ENCODE measurements at places on chromosomes 2 and 18. TPM values are rescaled to one million over a fixed set of nuclear protein-coding genes. Genes with fewer than 3 reads are reported as not detected.

The PIEZO2 gene
- 1.4 TPM for polyA plus RNA-seq

GRCh38 chr2:236685361-236685760 is 115.7 kb downstream of the ACKR3 start:
- DNase-seq = no peak

DNA sequence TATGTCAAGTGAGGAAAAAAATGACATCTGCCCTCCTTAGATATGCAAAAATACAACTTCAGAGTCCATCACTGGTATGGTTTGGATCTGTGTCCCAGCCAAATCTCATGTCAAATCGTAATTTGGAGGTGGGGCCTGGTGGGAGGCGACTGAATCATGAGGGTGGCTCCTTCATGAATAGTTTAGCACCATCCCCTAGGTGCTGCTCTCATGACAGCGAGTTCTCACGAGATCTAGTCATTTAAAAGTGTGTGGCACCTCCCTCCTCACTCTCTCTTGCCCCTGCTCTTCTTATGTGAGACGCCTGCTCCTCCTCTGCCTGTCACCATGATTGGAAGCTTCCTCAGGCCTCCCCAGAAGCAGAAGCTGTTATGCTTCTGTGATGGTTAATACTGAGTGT is 5.9 kb upstream of the PSMA8 start:
- no peak for DNase-seq

GRCh38 chr2:215410932-215411285 is 25.0 kb downstream of the FN1 start:
- no peak for DNase-seq

DNA sequence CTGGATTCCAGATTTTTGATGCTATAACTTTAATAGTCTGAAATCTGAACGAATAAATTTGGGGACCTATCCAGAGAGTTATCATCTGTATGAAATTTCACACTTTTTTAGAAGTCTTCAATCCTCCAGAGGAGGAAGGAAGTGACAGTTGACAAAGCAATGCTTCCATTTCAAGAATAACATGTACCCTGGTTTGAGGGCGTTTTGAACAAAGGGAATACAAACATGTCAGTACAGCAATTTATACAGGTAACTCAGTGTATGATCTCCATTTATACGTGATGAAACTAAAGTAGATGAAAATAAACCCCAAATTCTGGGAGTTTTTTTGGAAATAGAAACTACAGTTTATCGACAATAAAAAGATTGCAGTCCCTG is 42.2 kb downstream of the CIB4 start:
- DNase-seq = no peak

GRCh38 chr2:164145093-164145987 is 409.5 kb upstream of the FIGN start:
- DNase-seq = no peak

DNA sequence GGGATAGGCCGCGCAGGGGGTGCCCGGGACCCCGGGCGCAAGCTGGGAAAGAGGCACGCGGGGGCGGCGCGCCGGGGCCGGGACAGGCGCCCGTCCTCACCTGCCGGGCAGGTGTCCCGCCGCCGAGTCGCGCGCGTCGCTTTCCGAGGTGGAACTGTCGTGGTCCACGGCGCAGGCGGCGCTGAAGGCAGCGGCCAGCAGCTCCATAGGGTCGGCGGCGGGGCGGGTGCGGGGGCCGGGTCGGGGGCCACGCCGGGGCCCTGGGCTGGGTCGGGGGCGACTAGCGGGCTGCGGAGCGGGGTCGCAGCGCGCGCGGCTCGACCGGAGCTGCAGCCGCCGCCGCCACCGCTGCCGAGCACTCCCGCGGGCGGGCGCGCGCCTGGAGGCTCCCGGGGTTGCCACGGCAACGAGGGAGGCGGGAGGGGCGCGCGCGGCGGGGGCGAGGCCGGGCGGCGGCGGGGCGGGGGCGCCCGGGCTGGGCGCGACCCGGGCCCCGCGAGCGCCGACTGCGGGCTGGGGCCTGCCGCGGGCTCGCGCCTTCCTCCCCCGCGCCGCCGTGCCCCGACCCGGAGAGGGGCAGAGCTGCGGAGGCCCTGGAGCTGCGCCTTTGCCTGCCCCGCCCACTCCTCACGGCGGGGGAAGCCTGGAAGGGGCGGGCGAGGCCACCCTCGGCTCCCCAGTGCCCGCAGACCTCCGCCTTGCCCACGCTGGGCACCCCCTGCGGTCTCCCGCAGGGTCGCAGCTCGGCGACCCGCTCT is 57.9 kb downstream of the SNORC start:
- DNase-seq = no peak

The ASPRV1 gene
- polyA plus RNA-seq = 1.1 TPM

GRCh38 chr2:196589419-196589818 is 50.1 kb upstream of the CCDC150 start:
- no peak for DNase-seq

DNA sequence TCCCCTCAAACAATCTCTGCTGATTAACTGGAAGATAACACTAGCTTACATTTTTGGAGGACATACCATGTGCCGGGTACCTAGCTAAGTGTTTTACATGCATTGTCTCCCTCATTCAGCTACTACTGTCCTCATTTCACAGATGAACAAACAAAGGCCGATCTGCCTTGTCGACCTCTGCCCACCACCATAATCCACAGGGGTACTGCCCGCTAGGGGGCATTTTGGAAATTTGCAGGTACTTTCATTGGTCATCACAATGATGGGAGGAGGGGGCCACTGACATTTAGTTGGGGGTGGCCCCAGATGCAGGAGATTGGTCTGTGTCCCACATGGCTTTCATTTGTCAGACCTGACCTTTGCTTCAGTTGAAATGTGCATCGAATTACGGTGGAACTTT is 3.9 kb upstream of the TMEM163 start:
- no peak for DNase-seq

- DNase-seq = no peak
Observed at GRCh38 chr2:21754164-21754788, 630.5 kb downstream of the TDRD15 start.
